CD4-positive, alpha-beta memory T cell (primary cell): ENCODE measurements at places on chromosomes 3 and 15.
A peak's percentile ranks its signal among the peaks of the same experiment; 100 is the strongest.

- DNase-seq: no peak
Measured at GRCh38 chr3:14413381-14414071, 11.1 kb downstream of the SLC6A6 start.

DNA sequence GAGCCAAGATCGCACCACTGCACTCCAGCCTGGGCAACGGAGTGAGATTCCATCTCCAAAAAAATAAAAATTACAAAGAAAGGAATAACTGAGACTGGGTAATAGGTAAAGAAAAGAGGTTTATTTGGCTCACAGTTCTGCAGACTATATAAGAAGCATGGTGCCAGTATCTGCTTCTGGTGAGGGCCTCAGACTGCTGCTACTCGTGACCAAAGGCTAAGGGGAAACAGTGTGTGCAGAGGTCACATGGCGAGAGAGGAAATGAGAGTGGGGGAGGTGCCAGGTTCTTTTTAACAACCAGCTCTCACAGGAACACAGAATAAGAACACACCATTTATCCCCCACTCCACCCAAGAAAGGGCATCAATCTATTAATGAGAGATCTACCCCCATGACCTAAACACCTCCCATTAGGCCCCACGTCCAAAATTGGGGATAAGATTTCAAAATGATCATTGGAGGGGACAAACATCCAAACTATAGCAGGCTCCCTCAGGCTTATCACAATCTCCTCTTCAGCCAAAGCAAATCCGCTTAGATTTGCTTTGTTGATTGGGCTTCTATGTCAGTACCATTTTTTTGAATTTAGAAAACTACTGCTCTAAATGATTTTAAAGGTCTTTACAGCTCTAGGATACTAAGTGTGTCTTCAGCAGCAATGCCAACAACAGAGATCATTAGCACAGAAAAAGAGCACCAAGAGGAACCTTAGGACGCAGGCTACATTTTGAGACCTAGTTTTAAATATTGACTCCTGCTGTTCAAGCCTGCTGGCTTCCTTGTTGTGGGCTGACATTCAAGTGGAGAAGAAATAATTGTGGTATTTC lies 84.2 kb upstream of the TBL1XR1 start:
- DNase-seq: no peak

GRCh38 chr3:13163848-13164382 lies 90.7 kb upstream of the IQSEC1 start:
- no peak for DNase-seq

GRCh38 chr3:63585927-63586326 lies 66.5 kb upstream of the SNTN start:
- no peak for DNase-seq

DNA sequence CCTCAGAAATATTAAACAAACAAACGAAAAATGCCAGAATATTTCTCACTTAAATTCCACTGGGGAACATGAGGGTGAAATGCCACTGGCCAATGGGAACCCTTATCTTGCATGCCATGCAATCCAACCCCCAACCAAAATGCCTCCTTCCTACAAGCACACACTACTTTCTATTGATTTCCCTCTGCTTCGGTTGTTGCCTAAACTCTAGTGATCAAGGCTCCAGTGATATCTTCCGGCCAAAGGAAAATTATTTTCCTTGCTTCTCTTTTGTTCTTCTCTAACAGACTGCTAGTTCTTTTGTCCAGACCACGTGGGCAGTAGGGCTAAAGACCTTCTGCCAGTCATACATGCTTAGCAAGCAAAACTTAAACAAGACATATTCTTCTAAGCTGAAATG lies 115.7 kb downstream of the TMCC1 start:
- DNase-seq: no peak

- no peak for DNase-seq
Measured at GRCh38 chr3:88057630-88058305, 1.0 kb downstream of the CGGBP1 start.

- DNase-seq: no peak
Measured at GRCh38 chr15:27743638-27744037, 355.5 kb downstream of the OCA2 start.

DNA sequence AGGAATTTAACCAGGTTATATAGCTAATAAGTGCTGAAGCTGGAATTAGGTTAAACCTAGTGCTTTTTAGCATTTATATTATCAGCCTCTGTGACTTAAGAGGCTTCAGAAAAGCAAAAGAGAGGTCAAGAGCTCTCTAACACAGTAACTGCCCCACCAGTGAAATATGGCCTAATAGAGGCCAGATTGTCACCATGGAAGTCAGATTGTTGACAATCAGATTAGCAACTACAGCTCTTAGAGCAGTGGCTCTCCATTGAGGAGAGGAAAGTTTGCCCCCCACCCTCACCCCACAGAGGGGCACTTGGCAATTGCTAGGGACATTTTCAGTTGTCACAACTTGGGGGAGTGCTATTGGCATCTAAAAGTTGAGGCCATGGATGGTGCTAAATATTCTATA lies 23.3 kb upstream of the LMOD3 start:
- no peak for DNase-seq

- DNase-seq: no peak
Measured at GRCh38 chr15:59548501-59549226, 62.9 kb upstream of the GCNT3 start.

- no peak for DNase-seq
Measured at GRCh38 chr3:24162929-24163328, 217.8 kb downstream of the NR1D2 start.

GRCh38 chr3:51280176-51280575 lies 104.9 kb upstream of the MANF start:
- DNase-seq: no peak

- DNase-seq: no peak
Measured at GRCh38 chr3:112802338-112802737, 44.3 kb downstream of the CD200R1L start.

- DNase-seq: no peak
Measured at GRCh38 chr3:6697722-6698121, 163.2 kb upstream of the GRM7 start.

GRCh38 chr3:160968761-160969160 lies 136.4 kb downstream of the B3GALNT1 start:
- no peak for DNase-seq

DNA sequence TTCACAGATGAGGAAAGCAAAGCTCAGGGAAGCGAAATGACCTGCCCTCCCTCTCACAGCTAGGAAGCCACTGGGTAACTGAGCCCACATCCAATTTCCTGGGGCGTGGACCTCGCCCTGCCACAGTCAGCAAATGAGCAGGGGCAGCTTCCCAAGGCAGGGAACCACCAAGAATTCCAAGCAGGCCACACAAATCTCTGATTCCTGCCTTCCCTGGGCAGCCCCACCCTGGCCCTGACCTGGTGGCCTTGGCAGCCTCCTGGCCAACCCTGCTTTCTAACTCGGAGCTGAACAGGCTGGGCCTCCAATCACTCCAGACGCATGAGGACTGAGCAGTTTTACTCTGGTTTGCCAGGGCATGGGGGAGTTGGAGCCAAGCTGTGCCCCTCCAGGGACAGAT lies 203.7 kb upstream of the TLE3 start:
- DNase-seq: no peak

DNA sequence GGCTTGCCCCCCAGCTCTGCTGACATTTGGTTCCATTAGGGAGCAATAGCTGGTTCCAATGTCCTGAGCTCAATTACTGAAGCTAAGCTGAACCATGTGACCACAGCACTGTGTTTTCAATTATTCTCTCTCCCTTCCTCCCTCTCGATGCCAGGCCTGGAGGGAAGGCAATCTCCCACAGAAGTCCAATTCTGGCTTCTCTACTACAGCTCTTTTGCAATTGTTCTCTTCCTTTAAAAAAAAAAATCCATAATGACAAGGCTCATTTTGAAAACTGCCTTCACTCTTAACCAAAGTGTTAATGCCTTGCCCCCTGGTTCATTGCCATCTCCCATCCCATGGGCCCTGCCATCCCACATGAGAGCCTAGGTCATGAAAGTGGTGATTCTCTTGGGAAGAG lies 24.8 kb downstream of the IL16 start:
- DNase-seq: no peak

- no peak for DNase-seq
Measured at GRCh38 chr3:197404030-197404429, 105.6 kb upstream of the DLG1 start.

GRCh38 chr15:71422530-71423259 lies 307.4 kb downstream of the THSD4 start:
- DNase-seq: no peak

- DNase-seq: no peak
Measured at GRCh38 chr3:197216914-197217313, 81.5 kb downstream of the DLG1 start.

DNA sequence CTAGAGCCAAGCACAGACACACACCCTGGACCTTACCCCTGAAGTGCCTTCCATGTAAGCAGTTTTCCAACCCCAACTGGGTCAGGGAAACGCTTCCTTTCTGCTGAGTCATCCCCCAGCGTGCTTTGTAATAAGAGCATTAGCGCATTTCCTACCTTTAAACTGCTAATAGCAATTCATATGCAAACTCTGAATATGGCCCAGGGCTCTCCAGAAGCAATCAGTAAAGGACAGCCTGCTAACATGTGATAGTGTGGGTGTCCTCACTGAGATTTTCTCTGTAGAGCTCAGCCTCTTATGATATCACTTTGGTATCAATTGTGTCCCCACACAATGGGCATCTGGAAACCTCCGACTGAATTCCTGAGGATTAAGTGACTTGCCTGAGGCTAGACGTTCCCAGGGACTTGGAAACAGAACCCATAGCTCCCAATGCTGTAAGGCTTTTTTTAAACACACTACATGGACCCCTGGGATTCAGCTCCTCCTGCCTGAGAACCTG lies 5.6 kb downstream of the GABRB3 start:
- DNase-seq: no peak

GRCh38 chr3:185702262-185703225 lies 116.4 kb downstream of the SENP2 start:
- no peak for DNase-seq

- DNase-seq: peak; percentile 54
Measured at GRCh38 chr15:64333986-64334929, 21.7 kb downstream of the CSNK1G1 start.

DNA sequence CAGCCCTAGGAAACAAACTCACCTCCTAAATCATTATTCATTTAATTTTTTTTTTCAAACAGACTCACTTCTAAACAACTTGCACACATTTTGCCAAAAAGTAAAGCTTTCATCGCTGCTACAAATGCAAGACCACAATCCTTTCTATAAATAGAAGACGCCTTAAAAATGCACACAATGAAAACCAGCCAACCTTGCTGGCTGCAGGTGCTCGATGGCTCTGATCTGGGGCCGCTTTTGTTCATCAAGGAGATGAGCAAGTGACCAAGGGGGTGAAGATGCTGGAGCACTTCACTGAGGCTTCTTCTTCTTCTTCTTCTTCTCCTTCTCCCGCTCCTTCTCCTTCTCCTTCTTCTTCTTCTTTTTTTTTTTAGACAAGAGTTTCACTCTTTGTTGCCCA lies 12.7 kb upstream of the SLC6A6 start:
- no peak for DNase-seq

- DNase-seq: no peak
Measured at GRCh38 chr15:42065468-42065867, 28.9 kb downstream of the PLA2G4D start.

GRCh38 chr3:194058189-194058571 lies 77.8 kb upstream of the HES1 start:
- DNase-seq: no peak

DNA sequence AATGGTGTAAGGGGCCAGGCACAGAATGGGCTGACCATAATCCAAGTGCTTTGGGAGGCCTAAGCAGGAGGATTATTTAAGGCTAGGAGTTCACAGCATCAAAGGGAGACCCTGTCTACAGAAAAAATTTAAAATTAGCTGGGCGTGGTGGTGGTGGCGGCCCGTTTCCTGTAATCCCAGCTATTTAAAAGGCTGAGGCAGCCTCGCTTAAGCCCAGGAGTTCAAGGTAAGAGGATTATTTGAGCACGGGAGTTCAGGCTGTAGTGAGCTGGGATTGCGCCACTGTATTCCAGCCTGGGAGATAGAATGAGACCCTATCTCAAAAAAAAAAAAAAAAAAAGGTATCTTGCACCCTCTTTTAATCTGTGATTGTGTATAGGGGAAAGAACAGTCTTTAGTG lies 1.9 kb downstream of the TMA7 start:
- DNase-seq: no peak

- no peak for DNase-seq
Measured at GRCh38 chr3:119778811-119779210, 3.1 kb upstream of the NR1I2 start.

- no peak for DNase-seq
Measured at GRCh38 chr3:149085828-149086231, 503 bp downstream of the HLTF start.

GRCh38 chr3:119145500-119146167 lies at the start of gene TEX55:
Gene TEX55, plus strand, starts transcription at chr3:119146165. Its CDS starts 25 bp downstream, at chr3:119146190.
- peak; percentile 16 for DNase-seq

DNA sequence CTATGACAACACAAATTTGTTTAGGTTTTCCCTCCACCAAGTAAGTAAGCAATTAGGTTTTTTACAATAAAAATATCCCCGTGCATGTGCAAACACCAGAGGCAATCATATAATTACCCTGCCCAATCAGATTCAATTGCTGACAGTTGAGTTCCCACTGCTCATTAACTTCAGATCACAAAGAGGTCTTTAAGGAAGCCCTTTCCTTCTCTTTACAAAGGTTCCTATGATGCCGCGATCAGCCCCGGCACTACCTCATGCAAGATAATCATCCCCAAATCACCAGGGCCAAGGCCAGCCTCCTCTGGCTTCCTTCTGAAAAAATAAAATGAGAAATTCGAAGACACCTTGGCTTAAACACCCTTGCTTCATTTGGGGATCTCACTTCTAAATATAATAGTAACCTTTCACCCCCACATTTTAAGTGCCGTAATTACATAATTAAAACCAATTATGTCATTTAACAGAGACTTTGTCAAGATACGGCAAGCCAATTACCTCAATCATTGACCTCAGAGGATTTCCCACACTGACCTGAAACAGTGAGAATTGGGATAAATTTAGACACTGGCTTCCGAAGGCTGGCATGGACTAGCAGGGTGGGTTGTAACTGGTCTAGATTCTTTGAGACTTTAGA lies 121.3 kb upstream of the WNT5A start:
- DNase-seq: no peak

GRCh38 chr3:31724651-31725050 lies 191.9 kb downstream of the STT3B start:
- no peak for DNase-seq

- no peak for DNase-seq
Measured at GRCh38 chr15:90650956-90651689, 66.0 kb upstream of the BLM start.

DNA sequence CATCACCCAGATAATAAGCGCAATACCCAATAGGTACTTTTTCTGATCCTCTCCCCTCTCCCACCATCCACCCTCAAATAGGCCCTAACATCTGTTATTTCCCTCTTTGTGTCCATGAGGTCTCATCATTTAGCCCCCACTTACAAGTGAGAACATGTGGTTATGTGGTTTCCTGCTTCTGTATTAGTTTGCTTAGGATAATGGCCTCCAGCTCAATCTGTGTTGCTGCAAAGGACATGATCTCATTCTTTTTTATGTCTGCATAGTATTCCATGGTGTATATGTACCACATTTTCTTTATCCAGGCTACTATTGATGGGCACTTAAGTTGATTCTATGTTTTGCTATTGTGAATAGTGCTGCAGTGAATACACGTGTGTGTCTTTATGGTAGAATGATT lies 165.4 kb downstream of the MBNL1 start:
- no peak for DNase-seq
